ENCODE measurements at places on chromosomes 3 and 15.

- DNase-seq: no peak
These were observed 197.1 kb downstream of the SATB1 start for GRCh38 chr3:18228060-18228459.

DNA sequence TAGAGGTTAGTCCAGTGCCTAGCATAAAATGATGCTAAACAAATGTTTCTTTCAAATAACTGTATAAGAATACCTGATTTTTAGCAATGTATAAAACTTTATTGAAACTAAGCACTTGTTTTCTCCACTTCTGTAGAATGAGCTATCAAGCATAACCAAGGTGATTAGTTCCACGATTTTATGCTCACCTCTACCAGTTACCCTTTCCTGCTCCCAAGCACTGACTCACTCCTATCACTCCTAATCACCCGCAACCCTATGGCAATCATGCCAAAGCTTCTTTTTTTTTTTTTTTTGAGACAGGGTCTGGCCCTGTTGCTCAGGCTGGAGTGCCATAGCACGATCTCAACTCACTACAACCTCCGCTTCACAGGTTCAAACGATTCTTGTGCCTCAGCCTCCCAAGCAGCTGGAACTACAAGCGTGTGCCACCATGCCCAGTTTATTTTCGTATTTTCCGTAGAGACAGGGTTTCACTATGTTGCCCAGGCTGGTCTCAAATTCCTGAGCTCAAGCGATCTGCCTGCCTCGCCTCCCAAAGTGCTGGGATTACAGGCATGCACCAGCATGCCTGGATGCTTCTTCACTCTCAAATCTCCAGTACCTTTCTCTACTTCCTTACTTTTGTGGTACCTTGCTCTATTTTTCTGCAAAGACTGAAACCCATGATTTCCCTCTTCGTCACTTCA, 3.9 kb downstream of the HSPBAP1 start:
- no peak for DNase-seq

DNA sequence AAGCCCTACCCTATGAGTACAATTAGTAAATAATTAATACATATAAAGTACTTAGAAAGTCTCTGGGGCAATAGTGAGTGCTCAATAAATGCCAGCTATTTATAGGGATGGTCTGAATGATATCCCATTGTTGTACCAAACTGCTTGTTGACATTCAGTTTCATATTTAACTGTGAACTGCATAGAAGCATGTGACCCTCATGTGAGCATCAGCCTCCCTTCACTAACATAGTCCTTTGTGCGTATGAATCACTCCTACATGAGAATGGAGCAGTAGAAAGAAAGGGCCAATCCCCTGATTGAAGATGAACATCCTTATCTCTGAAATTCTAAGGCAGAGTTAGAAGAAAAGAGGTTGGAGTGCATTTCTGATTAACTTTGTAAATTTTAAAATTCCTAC, 68.7 kb upstream of the ATP10A start:
- no peak for DNase-seq

GRCh38 chr3:190968616-190969015, 106.1 kb upstream of the GMNC start:
- no peak for DNase-seq

DNA sequence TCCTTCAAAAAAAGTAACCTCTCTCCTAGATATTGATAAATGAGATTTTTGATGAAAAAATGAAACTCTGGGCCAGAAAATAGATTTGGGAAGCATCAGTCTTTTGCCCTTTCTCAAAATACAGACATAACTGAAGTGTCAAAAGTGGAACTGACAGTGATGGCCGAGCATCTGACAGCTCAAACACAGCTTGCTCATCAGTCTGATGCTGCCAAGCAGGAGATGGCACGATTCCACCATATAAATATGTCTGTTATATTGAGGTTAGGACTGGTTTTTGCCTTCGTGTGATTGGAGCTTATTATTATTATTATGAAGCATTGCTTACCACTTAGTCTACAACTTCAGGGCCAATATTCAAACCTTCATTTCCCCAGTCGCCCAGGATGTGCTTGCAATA, 152.6 kb upstream of the EPHA3 start:
- no peak for DNase-seq

DNA sequence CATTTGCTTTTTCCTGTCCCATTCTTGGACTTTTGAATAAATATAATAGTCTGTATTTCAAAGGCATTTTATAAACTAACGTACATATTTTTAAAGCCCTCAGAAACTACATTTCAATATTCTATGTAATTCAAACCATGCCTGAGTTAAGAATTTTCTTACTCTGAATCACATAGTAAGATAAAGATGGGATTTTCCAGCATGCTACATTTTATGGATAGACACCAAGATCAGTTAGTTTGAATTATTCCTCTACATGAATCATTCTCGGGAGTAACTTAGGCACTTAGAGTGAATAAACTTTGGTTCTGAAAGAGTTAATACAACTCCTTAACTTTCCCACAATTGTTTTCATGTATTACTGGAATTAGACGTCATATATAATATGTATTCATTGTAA, 713.3 kb upstream of the CBLB start:
- DNase-seq: no peak

DNA sequence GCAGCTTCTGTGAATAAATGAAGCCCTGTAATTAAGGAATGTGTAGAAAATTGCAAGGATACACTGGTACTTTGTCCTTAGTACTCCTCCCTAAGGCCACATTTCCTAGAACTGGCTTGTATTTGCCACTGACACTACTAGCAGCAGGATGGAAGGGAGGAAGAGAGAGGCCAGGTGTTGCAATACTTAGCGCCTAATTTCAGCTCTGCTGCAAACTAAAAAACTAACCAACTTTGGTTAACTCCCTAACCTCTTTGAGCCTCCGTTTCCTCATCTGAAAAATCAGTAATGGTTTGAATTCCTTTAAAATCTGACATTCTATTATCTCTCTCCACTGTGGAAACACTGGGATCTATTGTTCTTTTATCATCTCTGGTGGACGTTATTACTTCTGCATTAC, 257.0 kb downstream of the SV2B start:
- no peak for DNase-seq

- DNase-seq: no peak
These were observed 42.6 kb downstream of the MGLL start for GRCh38 chr3:127779747-127780146.

DNA sequence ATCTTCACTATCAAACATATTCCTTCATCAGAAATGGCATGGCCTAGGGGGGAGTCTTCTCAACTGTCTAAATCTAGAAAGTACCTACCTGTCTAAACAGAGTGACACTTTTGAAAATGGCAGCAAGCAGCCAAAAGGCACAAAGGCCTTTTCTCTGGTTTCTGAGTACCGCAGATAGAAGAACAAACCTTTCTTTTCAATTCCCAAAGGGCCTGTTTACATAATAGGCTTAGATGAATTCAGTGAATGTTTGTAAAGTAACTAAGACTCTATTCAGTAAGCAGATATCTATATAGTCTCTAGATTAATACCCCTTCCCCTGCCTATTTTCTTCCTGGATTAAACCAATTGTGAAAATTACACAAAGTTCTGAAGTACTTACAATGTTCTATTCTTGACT, 7.1 kb downstream of the MYEF2 start:
- no peak for DNase-seq

- DNase-seq: peak; percentile 95
These were observed 55.5 kb upstream of the FSTL1 start for GRCh38 chr3:120506076-120506827.
